Stimulated activated CD4-positive, alpha-beta T cell treated with anti-CD3 and anti-CD28 coated beads, Interleukin-1b, Interleukin-23, amount 100 ng/mL, for 4 hours (primary cell): ENCODE measurements at places on chromosomes 2 and 18.

GRCh38 chr18:69992776-69993175 lies 45.1 kb upstream of the CD226 start:
- DNase-seq = no peak

GRCh38 chr2:60888853-60889252 lies 7.5 kb downstream of the REL start:
- no peak for DNase-seq

GRCh38 chr2:86793752-86794151 lies 3.0 kb upstream of the CD8A start:
- no peak for DNase-seq

GRCh38 chr2:219670386-219670785 lies 43.0 kb downstream of the SLC4A3 start:
- no peak for DNase-seq
